ENCODE measurements at places on chromosomes 5 and 9.

GRCh38 chr9:135045928-135046738 is 41.3 kb upstream of the OLFM1 start:
- no peak for DNase-seq

- DNase-seq = no peak
Observed at GRCh38 chr9:73199886-73200285, 48.2 kb downstream of the ANXA1 start.

- no peak for DNase-seq
Observed at GRCh38 chr5:131607418-131607817, 27.6 kb downstream of the RAPGEF6 start.

GRCh38 chr5:67265951-67266350 is 69.4 kb upstream of the CD180 start:
- no peak for DNase-seq

DNA sequence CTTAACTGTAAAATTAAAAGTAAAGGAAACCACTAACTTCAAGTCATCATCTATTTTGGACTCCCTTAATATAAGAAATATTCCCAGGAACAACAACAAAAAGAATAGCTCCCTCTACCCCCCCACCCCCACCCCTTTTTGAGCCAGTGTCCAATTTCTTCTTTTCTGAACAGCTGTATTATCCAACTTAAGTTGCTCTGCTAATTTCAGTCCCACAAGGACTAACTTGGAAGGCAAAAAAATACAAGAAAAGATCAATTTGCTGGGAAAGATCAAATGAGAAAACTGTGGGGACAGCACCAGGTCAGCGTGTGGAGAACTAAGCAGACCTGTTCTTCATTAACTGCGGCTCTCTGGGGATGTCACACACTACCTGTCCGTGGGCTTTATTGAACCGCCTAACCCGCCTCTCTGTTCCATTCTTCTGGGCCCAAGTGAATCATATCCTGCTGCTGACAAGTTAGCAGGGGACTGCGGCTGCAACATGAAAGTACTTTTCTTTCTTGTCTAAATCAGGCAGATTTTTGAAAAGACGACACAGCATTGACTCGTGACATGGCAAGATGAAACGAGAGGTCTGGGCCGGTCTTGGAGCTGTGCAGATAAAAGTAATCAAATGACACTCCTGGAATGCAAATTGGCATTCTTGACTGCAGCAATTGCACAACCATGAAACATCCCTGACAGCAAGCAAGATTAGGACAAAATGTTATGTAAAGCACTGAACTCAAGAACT is 2.7 kb downstream of the BNC2 start:
- no peak for DNase-seq

- DNase-seq = no peak
Observed at GRCh38 chr5:136194576-136194975, 1.6 kb upstream of the SMIM32 start.

- no peak for DNase-seq
Observed at GRCh38 chr9:83000765-83001164, 62.2 kb downstream of the RASEF start.

GRCh38 chr9:105114964-105115728 is 129.3 kb upstream of the SLC44A1 start:
- DNase-seq = peak; percentile 3

DNA sequence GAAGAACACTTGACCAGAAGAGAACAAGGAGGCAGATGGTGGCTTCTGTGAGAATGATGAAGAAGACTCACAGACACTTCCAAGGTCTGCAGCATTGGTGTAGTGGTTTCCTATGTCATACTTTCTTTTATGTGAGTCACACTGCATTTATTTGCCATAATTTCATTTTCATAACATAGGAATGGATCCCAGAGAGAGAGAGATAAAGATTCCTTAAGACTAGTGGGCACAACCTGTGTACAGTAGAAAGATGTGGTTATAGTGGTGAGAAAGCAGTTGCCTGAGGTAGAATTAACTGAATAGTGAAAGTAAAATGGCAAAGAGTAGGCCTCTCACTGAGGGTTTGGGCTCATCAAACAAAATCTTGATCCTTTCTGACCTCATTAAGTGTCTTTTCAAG is 7.6 kb upstream of the CCDC152 start:
- DNase-seq = no peak

GRCh38 chr9:72305707-72306106 is 59.3 kb downstream of the ZFAND5 start:
- DNase-seq = no peak
